ENCODE measurements at places on chromosomes 7 and 10.

- DNase-seq, result no peak
These were observed 370.4 kb downstream of the HGF start for GRCh38 chr7:81399471-81399870.

DNA sequence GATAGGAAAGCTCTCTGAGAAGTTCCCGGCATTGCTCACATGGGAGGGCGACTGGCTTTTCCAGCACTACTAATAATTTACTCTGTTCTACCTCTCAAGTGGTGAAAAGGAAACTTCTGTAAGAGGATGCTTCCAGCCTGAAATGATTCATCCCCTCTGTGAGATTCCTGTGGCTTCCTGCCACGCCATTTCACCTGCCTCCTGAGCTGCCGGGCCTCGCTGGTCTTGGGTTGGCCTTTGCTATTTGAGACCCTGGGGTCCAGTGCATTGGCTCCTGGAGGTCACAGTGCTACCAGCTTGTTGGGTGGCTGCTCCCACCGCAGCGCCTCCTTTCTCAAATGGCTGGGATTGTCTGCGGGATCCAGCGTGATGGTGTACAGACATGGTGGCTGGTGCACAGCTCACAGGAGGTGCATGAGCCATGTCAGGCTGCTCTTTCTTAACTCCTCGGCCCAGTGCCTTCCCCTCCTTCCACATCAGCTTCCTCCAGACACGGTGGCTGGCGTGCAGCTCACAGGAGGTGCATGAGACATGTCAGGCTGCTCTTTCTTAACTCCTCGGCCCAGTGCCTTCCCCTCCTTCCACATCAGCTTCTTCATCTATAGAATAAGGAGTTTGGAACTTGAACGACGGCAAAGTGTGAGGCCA, 42.9 kb upstream of the PCBD1 start:
- DNase-seq, result no peak

DNA sequence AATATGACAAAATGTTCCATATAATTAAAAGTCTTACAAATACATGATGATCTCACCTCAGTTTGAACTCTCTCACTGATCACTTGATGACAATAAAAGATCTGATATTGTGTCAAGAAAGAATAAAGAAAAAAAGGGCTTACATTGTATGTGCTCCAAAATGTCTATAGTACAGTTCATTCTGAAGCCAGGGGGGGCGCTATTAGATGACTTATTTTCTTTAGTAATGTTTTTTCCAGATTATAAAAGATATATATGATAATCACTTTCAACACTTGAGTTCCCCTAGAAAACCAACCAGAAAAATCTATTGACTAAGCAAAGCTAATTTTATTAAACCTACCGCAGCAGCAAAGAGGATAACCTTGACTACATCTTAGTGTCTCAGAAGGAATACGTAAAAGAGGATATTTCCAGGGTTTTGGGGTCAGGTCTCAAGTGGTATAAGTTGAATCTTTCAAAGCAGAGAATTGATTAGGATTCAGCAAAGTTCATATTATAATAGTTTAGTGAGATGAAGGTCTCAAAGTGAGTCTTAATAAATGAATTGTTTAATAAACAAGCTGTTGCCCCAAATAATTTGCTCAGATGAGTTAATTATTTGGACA, 55.8 kb downstream of the PTN start:
- no peak for DNase-seq

DNA sequence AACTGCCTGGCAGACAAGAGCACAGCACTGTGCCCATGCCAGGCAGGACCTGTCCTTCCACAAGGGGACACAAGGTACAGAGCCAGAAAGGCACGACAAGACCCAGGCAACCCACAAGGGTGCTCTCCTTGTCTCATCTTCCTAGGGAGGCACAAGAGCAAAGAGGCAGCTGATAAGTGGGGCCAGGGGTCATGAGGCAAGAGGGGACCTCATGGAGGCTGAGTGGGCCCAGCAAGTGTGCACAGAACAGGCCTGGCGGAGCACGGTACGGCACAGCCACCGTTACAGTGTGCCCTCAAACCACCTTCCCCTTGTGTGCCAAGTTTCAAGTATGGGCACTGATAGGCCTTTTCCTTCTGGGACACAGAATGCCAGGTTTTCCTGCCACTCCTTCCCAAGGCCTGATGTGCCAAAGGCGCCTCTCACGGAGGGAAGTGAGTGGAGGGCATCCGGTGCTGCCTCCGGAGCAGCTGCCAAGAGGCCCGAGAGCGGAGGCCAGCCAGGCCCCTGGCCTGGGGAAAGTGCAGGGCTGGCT, 75.6 kb downstream of the FAM53B start:
- DNase-seq, result no peak

All from activated CD4-positive, alpha-beta T cell treated with anti-CD3 and anti-CD28 coated beads, Interleukin-2, amount 50 U/mL, for 48 hours (primary cell).